ENCODE measurements at places on chromosomes 4 and X.

- DNase-seq = no peak
Observed at GRCh38 chrX:48589482-48590162, 7.7 kb upstream of the WDR13 start.

DNA sequence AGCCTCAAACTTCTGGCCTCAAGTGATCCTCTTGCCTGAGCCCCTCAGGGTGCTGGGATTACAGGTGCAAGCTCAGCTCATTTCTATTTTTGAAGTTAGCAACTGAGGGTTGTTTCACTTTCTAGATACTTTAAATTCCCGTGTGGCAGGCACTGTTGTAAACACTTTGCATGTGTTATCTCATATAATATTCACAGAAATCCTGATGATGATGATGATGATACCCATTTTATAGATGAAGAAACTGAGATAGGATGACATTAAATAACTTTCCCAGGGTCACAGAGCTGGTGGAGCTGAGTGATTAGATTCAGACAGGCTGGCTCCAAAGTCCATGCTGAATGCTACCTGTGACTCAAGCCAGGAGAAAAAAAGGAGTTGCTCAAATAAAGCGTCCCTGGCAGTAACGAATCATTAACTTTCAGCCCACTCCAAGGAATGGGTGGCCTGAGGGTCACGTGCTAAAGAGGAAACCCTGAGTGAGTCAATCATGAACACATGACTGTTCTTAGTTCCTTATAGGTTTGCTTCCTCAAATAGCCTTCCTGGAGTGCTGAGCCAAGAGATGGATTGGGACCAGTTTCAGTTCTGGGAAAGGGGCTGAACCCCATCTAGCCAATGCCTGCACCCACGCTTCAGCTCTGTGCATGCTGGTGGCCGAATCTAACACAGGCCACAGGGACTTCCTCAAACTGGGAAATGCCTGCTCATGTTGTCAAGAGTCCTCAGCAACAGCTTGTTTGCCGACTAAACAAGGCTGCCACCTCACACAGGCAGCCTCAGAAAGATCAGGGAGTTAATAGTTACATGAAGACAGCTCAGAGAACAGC, 52.8 kb downstream of the RBM47 start:
- DNase-seq = no peak

DNA sequence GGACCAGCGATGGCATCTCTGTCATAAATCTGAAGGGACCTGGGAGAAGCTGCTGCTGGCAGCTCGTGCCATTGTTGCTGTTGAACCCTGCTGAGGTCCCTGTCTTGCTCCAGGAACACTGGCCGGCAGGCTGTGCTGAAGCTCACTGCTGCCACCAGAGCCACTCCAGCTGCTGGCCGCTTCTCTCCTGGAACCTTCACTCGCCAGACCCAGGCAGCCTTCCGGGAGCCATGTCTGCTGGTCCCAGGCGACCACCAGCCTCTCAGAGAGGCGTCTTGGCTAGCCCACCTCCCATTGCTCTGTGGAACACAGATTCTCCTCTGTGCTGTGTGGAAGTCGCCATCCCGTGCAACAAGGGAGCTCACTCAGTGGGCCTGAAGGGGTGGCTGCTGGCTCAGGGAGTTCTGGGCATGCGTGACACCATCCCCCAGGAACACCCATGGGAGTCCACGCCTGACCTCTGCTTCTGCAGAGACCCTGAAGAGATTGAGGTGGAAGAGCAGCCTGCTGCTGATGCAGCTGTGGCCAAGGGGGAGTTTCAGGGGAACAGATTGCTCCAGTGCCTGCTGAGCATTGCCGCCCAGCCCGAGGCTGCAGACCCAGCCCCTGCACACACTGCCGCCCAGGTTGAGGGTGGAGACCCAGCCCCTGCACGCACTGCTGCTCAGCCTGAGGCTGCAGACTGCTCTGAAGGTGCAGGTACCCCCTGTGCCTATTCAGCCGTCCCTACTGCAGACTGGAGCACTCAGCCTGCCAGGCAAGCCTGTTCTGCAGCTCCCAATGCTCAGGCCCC, 33.1 kb upstream of the CYP4V2 start:
- no peak for DNase-seq

GRCh38 chr4:169745291-169745690, 12.5 kb downstream of the HPF1 start:
- DNase-seq = no peak

GRCh38 chr4:75715105-75715799, 9.1 kb upstream of the USO1 start:
- DNase-seq = no peak

DNA sequence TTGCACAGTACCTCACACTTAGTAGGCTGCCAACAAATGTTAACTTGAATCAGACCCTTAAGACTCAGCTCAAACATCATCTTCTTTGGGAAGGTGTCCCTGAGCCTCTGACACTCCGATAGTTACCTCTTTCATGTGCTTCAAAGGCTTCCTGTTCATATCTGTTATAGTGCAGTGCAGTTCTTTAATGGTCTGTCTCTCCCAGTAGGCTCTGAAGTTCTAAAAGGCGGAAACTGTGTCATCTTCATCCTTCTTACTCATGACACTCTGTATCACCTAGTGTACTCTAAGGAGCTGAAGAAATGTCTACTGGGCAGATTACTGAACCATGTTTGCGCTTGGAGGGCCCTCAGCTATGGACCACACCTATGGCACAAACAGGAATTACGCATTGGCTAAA, 2.1 kb upstream of the DIAPH2 start:
- DNase-seq = no peak

- no peak for DNase-seq
Observed at GRCh38 chr4:71520850-71521249, 182.0 kb downstream of the SLC4A4 start.

- DNase-seq = no peak
Observed at GRCh38 chrX:31099536-31100090, 27.8 kb upstream of the FTHL17 start.

DNA sequence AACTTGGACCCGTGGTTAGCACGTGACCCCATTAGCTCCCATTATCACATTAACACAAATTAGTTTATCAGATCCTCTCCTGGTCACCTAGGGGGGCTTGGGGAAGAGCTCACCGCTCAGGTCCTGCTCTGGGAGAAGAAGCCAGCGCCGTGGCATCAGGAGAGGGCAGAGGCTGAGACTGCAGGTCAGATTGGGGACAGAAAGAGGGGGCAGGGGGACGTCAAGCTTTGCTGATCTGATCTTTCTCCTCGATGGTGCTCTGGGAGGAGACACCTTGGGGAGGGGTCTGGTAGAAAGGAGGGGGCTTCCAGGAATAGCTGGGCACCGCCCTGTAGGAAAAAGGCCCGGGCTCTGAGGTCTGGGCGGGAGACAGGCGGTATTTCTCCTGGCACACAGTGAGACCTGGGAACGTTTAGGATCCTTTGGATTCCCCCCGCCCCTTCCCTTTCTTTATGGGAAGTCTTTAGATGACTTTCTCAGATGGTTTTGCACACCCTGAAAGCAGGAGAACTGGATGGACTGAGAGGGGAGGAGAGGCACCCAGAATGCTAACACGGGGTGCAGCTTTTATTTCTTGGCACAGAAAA, 9.1 kb upstream of the ELF4 start:
- no peak for DNase-seq

DNA sequence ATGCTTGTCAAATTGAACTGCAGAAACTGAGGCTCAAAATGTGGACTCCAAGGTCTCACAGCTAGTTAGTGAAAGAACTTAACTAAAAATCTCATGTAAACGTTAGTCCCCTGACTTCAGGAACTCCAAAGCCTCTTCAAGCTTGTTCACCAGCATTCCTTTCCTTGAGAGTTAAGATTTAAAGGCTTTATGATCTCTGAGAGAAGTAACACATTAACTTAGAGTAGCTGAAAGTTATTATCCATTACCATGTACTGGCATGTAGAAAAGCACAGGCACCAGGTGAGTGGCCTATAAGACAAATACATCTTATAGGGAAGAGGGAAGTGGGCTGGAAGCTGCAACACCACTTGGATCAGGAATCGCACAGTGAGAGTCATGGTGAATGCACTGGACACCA, 15.3 kb downstream of the PARM1 start:
- no peak for DNase-seq

DNA sequence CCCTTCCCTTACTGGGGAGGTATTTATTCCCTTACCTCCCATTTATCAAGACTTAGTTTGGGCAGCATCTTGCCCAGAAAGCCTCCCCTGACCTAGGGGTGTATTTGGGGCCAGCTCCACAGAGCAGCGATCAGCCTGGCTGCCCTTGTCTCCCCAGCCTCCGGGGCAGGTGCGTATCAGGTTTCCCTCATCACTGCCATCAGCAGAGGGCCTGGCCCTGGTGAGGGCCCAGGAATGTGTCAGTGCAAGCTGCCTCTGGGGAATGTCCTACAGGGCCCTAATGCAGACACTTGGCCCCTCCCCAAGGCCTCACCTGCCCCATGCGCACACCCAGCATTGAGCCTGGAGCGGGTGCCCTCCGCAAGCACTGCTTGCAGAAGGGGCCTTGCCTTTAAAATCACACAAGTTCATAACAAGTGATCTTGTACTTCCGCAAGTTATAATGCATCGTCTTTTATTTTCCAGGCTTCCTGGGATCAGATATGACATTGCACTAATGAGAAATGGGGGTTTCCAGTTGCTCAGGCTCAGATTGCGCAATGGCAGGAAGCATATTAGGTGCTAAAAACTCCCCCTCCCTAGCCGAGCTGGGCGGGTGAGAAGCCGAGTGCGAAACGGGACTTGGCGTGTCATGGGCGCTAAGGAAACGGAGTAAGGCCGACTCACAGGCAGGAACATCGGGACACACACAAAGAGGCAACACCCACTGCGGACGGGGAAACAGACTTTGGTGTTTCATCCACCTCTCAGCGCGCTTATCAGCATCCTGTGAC, 25.4 kb upstream of the AFAP1 start:
- no peak for DNase-seq

GRCh38 chrX:132592880-132593279, 104.0 kb upstream of the MBNL3 start:
- no peak for DNase-seq

DNA sequence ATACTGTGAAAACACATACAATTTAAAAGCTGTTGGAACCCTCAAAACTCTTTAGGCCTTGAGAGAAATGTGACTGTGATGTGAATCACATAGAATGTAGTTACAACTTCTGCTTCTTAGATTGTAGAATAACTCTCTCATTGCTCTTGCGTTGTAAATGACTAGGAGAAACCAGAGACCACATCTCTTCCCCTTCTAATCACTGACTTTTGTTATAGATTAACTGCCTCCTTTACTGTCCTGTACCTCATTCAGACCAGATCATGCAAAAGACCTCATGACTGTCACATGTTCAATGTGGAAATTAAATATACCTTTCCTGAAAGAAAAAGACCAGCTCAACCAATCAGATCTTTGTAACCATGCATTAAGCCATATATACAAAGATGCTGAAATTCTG, 43.2 kb upstream of the NEIL3 start:
- no peak for DNase-seq

DNA sequence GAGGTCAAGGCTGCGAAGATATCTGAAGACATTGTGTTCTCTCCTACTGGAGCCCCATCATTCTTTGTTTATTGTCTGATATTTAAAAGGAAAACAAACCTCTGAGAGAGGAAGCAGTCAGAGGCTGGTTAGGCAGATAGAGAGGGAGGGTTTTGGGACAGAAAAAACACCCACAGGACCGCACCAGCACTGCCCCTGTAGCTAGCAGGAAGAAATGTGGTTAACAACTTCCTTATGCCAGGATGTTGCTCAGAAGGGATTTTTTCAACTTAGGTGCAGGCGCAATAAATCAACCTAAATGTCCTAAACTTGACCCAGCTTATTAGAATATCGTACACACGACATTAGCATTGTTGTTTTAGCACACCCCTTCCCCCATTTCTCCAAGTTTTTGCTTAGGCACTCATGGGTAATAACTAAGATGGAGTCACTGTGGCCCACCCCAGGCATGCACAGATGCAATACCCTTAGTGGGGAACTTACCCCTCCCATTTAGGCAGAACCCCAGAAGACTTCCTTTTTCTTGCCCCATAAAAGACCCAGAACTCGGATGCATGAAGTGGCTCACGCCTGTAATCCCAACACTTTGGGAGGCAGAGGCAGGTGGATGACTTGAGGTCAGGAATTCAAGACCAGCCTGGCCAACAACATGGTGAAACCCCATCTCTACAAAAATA, 2.8 kb upstream of the ZNF718 start:
- no peak for DNase-seq

GRCh38 chr4:110515676-110516075, 39.7 kb downstream of the ENPEP start:
- no peak for DNase-seq

GRCh38 chr4:145347684-145348083, 134.0 kb upstream of the SMAD1 start:
- no peak for DNase-seq

DNA sequence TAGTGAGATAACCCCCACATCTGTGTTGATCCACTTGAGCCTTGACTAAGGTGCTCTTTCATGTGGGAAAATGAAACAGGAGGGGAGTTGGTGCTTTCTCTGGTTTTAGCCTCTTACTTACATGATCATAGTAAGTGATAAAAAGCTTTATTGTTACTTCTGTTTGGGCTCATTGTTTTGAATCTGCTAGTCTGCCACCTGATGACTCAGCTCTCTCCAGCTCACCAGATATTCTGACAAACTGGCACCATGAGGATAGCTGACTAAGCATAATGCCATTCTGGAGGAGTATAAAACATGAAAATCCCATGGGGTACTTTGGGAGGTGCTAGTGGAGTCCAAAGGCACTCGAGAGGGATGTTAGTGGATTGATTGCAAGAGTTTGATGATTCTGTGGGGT, 824.0 kb downstream of the RAPGEF2 start:
- no peak for DNase-seq

Measured in activated CD4-positive, CD25-positive, alpha-beta regulatory T cell treated with anti-CD3 and anti-CD28 coated beads, Interleukin-2, amount 50 U/mL, for 16 hours (primary cell).